RKO (cell line): ENCODE measurements at places on chromosomes 13 and 19.

DNA sequence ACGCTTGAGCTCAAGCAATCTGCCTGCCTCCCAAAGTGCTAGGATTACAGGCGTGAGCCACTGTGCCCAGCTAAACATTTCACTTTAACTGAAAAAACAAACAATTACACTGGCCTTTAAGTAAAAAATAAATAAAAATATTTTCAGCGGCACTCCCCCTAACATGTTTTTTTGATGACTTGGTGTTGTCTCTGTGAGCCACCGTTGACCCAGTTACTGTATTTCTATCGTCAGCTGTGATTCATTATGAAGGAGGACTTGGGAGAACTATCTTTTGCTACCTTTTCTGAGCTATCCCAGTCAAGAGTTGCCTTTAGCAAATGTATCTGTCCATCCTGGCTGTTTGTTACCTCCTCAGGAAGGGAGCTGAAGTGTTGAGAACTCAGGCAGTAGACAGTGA is 18.5 kb upstream of the C19orf33 start:
- no peak for DNase-seq

- DNase-seq = no peak
These were observed 3.6 kb downstream of the ZNF541 start for GRCh38 chr19:47569331-47569730.

GRCh38 chr13:47726394-47726793 is 274.7 kb downstream of the SUCLA2 start:
- no peak for DNase-seq

- no peak for DNase-seq
These were observed 423.5 kb upstream of the ATXN8OS start for GRCh38 chr13:69683921-69684686.

DNA sequence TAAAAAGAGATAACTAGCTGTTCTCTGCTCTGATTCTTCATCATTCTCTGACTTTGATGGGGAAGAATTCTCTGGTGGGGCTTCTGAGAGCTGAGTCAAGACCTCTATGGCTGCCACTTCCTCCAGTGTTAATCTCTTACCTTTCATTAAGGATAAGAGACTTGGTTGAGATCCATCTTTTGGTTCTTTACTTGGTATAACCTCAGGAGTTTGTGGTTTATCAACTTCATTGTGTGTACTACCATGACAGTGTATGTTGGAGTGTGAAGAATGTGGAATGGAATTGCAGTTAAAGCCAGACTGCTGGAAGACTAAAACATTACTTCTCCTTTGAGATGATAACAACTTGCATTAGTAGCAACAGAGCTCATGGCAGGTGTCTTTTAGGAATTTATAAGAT is 222.0 kb downstream of the SLITRK5 start:
- DNase-seq = no peak

DNA sequence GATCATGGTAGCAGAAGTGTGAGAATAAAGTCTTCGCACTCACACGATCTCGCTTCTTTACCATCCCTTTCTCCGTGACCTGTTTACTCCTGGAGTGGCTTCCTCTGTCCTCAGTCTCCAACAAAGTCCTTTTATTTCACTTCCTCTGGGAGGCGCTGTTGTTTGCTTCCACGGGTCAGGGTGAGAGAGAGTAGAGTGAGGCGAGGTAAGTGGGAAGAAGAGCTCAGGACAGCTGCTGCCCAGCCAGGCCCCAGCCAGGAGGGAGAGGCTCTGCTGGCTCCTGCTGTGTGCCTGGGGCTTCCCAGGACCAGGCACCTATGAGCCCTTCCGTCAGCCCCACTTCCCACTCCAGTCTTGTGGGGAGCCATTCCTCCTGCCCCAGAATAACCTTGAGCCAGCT is 242.1 kb downstream of the FGF9 start:
- DNase-seq = no peak

DNA sequence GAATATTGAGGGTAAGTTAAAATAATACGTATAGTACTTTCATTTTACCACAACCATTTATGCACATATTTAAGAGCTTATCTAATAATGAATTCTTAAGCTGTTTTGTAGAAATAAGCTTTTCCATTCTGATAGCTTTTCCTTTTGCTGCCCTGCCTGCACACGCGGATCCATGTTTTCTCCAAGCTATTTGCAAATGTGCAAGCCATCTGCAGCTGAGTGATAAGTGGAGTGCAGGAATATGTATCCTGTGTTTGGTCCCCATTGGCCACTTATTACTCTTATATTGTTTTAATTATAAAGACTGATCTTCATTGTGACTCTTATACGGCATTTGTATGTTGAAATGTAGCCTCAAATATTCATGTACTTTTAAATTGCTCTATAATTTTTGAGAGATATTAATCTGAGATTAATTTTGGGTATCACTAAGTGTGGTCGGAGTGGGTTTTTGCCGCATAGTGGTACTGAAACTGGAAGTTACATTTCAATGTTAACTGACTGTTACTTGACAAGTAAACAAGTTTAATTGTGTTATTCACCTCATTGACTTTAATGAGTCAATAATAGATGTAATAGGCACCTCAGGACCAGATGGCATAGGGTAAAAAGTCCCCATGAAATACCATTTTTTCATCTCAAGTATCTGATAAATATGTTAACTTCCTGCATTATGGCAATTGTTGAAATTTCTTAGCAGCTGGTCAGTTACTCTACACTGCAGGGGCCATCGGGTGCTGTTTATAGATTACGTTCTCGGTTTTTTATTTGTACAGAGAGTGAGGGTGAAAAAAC is 1567.4 kb downstream of the EFNB2 start:
- no peak for DNase-seq

DNA sequence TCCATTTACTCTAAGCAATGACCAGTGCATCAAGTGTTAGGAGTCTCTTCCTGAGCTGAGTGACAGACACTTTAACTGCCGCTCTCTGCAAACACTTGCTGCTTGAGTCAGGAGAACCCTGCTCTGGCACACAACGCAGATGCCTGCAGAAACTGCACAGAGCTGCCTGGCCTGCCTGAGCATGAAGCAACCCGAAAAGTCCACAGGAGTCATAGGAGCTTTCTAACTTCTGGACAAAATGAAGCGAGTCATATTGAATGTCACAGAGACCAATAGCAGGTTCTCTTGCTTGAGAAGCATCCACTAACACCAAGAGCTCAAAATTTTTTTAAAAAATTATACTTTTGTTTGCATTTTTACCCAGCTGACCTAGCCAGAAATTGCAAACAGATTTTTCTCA is 232.4 kb downstream of the LHFPL6 start:
- DNase-seq = no peak

DNA sequence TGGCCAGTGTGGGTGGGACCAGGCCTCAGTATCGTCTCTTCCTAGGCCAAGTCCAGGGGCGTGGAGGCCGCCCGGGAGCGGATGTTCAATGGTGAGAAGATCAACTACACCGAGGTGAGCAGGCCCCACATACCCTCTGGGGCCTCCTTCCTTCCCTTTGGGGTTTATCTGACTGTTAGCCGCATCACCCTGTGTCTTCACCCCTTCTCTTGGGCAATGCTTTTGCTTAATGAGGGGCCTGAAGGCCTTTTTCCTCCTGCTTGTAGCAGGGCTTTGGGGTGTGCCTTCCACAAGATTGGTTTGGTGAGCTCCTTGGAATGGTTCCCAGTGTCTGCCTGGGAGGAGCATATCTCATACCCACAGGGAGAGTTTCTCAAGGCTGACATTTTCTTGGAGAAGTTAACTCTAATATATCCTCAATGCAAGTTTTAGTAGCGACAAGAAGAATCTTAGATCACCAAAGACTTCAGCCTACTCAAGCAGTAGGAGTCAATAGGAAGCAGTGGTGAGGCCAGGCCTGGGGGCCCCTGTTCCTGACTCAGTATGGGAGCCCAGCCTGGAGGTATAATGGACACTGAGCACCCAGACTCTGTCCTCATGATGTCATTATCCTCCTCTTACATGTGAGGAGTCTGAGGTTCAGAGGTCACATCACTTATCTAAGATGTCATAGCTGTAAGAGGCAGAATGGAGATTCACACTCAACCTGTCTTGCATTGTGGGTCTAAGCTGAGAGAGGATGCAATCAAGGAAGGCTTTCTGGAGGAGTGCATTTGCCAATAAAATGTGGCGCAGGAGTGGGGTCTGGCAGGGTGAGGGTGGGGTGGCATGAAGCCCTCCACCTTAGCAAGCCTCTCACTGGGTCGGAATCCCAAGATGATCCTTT is 2.0 kb downstream of the GPI start:
- DNase-seq = peak; percentile 29

GRCh38 chr19:40524655-40525054 is 52.0 kb upstream of the SHKBP1 start:
- DNase-seq = no peak

DNA sequence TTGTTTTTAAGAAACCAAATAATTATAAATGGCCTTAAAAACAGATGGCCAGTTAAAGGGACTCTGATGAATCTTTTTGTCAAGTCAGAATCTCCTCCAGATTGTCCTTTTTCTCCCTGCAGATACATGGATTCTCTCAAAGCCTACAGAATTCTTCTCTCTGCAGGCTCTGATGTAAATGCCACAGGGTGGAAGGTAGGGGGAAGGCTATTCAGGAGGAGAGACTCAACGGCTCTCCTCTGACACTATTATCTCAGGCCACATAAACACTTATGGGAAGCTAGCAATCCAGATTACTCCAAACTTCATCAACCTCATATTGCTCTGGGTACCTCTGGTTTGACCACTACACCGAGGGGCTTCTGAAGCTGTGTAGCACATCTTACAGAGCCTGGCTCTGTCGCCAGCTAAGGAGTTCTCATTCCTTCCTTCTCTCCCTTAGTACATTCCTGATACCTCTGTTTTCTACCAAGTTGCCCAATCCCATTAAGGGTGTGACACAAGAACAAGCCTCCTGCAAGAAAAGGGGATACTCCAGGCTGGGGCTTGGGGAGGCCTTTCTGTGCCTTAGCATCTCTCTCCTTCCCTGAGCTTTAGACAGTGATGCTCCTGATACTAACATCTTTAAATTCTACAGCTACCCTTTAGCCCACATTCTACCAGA is 14.9 kb downstream of the LCP1 start:
- DNase-seq = no peak

GRCh38 chr13:99809496-99809895 is 162.1 kb downstream of the ZIC5 start:
- DNase-seq = no peak

DNA sequence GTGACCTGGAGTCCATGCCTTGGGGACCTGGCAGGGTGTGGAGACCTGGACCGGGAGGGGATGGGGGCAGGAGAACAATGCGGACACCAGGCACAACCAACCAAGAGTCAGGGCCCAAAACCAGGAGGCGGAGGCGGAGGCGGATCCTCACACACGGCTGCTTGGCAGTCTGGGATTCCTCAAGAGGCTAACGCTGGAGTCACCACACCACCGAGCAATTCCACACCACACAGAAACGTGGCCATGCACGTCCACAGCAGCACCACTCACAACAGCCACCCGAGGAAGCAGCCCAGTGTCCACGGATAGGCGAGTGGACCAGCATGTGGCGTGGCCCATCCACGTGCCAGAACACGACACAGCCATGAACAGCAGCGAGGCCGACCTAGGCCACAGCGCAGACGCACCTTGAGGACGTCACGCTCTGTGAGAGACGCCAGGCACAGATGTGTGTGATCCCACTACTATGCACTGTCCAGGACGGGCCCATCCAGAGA is 17.7 kb downstream of the SBNO2 start:
- no peak for DNase-seq
